ENCODE measurements at places on chromosomes 7 and 10.

DNA sequence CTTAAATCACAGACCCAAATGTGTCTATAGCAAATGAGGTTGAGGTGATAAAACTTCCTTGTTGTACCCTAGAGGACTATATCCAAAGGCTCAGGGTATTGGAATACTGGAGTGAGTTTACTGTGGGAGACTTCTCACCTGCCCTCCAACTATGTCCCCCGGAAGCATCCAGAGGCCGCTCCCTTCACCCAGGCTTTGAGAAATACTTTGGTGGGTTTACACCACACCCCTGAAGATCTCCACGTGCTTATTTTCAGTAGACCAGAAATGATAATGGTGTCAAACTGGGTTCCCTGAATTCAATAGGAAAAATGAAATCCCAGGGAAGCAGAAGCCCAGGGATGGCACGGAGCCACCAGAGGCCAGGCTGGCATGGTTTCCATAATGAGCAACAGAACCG, 31.3 kb upstream of the NANOS1 start:
- no peak for DNase-seq

- no peak for DNase-seq
Measured at GRCh38 chr7:98548971-98549370, 68.1 kb upstream of the NPTX2 start.

DNA sequence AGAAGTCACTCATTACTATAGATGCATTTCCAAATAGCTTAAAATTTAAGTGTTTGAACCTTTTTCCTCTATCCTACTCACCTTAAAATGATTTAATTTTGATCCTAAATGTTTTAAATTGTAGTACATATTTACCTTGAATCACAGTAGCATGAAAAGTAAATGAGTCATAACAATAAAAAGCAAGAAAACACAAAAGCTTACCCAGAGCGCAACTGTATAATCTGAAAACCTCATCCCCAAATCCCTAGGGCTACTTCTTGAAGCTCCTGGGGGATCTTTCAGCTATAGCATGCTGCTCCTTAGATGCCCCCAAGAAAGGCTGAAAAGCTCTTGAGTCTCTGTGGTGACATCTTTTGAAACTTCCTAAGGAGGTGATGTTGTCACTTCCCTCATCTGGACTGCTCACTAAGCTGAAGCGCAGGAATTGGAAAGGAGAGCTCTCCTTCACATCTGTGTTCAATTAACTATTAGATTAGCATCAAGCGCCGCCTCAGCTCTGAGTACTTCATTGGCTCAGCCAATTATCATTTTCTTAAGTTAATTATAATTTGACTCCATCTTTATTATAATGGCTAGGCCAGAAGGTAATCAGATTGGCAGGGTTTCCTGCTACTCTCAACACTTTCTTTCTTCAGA, 60.2 kb downstream of the SEMA3E start:
- DNase-seq = no peak

GRCh38 chr10:13046851-13047528, 45.5 kb upstream of the CCDC3 start:
- no peak for DNase-seq

DNA sequence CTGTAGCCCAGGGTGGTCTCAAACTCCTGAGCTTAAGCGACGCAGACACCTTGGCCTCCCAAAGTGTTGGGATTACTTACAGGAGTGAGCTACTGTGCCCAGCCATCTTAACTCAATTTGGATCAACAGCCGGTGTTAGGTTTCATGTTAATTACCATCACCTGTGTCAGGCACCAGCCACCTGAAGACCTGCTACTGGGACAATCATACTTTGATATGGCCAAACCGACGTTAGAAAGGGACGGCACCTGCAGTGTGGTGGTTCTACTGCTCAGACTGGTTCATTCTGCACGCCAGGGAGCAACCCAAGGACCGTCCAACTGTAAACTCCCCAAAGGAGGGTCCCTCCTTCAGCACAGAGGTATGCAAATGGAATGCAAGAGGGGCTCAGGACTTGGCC, 74.2 kb upstream of the CYTH3 start:
- DNase-seq = no peak

DNA sequence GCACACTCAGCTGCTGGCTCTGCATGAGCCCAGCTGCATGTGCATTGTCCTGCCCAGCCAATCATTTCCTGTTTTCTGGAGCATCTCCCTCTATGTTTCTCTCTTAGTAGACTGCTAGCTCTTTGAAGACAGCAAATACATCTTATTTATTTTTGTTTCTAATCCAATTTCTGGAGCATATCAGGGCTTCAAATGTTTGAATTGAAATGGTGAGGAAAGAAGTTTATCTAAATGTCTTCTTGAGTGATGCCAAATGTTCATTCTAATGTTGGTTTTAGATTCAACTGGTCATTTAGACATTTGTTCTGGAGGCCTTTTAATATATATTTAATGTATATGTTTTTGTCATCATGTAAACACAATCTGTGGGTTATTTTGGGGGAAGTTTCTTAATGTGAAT, 141.9 kb downstream of the DNAJB9 start:
- no peak for DNase-seq

GRCh38 chr7:76346778-76347177, 12.0 kb downstream of the YWHAG start:
- DNase-seq = no peak

DNA sequence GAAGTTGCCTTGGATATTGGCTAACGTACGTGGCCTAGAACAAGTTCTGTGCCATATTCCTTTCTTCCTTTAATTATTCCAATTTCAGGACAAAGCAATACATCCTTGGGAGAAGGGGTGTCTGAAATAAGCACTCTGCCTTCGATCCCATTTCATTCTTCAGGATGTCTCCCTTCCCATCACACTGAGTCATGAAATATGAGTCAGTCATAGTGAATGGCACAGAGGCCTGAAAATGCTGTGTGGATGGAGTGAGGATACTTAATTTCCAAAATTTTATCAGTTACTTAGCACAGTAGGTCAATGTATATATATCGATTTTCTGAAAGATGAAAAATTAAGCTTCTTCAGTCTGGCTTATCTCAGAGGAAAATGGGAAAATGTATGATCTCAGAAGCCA, 19.5 kb downstream of the EVX1 start:
- no peak for DNase-seq

DNA sequence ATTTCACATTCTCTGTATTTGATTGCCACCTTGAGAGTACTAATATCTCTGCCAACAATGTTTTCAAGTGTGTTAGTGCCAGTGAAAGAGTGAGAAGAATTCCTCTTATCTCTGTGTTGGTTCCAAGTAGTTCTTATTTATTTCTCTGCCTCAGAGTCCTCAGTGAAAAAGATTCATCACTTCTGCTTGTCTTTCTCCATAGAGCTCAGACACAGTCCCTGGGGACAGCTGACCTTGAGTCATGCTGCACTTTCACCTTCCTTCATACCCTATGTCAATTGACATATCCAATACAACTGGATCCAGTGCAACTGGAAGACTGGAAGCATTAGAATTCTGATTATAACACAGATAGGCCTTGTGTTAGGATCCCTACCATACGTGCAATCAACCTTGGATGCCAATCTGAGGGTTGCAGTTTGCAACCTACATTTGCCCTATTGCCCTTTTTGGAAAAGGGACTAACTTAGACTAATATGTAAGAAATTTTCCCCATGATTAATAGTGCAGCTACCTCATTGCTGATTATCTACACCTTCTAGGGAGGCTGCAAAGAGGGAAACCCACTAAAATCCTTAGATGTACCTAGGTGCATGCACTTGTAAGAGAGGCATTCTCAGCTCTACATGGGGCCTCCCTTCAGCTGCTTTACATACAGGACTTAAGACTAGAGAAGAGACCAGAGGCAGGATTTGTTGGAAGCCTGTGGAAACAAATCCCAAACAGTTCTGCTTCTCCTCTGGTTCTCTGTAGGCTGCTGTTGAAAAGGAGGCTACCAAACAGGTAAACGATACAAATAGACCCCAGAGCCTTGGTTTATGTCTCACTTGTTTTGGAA, 8.4 kb downstream of the IFIT2 start:
- DNase-seq = no peak

DNA sequence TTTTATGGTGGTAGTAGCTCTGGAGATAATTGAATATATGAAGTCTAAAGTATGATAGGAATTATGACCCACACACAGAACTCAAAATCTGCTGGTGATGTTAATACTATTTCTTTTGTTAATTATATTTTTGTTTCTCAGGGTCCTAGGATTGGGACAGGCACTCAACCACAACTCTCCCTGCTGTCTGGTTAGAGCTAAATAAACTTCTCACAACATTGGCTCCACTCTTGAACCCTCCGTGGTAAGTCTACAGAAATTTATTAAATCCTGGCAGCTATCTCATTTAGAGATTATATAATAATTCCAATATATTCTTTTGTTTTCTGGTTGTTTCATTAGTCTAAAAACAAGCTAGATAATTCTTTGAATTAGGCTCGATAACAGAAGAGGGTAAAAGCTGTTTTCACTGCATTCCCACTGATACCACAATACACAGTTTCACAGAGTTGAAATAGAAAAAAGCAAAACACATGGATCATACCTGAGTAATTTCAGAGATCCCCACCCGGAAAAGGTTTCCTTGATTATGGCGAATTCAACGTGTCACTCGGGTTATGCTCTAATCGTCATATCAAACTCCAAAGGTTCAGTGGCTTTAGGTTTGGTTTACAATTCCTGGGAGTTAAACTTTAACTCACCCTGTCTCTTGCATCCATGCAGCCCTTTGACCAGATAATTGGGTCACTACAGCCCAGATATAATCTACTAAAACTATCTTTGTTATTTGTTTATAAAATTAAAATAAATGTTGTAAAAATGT, at the start of gene A1CF:
Gene A1CF, minus strand, starts transcription at position 531 of the 763 bp plus-strand sequence. CDS start 25,687 bp downstream, outside the sequence.
- DNase-seq = no peak

GRCh38 chr10:108445746-108446145, 1281.2 kb upstream of the SORCS1 start:
- no peak for DNase-seq

DNA sequence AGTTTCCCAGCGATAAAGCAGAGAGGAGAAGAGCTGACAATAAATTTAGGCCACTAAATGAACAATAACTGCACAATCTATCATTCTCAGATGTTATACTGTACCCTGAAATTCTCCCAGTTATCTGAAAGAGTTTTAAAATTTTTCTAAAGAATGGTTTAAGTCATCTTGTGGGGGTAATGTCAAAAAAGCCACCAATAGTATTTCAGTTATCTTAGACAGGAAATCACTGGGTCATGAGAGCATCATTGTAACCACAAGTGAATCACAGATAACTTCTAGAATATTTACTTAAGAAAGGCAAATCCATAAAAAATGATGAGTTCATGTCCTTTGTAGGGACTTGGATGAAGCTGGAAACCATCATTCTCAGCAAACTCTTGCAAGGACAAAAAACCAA, 147.1 kb downstream of the DNAJB9 start:
- no peak for DNase-seq

- peak; percentile 37 for DNase-seq
Measured at GRCh38 chr7:147894271-147894670, 696.3 kb upstream of the C7orf33 start.

DNA sequence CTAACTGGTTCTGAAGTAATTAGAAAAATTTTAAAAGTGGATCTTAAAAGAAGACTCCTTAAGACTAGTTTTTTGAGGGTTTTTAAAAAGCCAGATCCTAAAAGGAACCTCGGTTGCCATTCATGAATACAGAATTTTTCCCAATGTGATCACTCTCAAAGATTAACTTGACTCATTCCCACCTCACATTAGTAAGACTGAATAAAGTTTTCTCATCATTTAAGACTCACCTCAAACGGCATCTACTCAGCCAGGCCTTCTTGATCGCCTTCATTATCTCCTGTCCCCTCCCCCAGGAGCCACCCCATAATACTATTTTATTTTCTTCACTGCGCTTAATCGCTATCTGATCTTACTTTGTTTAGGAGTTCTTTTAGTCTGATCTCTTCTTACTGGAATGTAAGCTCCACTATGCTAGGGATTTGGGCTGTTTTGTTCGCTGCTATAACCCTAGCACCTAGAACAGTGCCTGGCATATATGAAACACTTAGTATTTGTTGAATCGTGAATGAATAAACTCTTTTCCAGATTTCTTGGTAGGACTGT, 55.9 kb upstream of the PCGF5 start:
- DNase-seq = no peak

GRCh38 chr10:132925071-132925561, 17.3 kb downstream of the CFAP46 start:
- no peak for DNase-seq

GRCh38 chr7:12549106-12549505, 21.4 kb upstream of the SCIN start:
- DNase-seq = no peak

DNA sequence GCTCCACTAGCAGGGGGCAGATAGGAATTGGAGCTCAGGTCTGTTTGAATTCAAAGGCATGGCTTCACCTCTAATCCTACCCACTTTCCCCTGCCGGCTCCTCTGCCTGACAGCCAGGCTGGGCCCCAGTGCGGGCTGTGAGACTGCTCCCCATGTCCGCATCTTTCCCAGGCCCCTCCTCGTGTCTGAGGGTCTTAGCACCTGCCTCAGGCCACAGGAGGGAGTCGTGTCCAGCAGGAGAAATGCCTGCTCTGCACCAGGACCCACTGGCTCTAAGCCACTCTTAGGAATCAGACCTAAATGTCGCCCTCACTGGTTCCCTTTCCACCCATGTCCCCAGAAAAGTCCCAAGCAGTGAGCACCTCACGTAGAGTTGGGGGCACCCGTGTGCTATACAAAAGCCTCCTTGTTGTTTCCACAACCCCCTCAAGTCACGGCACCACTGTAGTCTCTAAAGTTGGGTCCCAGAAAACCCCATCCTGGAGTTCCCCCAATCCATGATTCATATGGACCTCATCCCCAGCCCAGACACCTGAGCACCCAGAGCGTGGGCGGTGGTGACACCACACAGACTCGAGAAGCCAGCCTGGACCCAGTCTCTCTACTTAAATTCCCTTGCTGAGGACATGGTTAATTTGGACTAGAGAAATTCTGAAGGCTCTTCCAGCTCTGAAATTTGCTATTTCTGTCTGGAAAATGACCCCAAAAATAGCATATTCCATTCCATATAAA, 466.4 kb upstream of the ZMIZ1 start:
- no peak for DNase-seq

DNA sequence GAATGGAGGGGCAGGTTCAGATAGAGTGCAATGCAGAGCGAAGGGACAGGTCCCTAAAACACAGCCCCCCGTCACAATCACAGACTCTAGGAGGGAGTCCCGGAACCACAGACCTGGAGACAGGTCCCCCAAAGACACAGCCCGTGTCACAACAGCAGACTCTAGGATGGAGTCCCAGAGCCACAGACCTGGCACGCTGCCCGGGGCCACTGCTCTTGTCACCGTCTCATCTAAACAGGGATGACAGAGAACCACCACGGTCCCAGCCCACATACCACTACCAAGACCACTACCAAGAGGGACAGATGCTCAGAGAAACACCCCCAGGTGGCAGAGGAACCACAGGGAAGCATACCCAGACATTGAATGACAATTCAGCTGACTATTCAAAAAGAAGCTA, 183.9 kb downstream of the TCERG1L start:
- peak; percentile 3 for DNase-seq

GRCh38 chr7:77657427-77658224, 38.6 kb upstream of the RSBN1L start:
- DNase-seq = peak; percentile 53
